CD4-positive, alpha-beta memory T cell (primary cell): ENCODE measurements at places on chromosomes 2 and 18.

DNA sequence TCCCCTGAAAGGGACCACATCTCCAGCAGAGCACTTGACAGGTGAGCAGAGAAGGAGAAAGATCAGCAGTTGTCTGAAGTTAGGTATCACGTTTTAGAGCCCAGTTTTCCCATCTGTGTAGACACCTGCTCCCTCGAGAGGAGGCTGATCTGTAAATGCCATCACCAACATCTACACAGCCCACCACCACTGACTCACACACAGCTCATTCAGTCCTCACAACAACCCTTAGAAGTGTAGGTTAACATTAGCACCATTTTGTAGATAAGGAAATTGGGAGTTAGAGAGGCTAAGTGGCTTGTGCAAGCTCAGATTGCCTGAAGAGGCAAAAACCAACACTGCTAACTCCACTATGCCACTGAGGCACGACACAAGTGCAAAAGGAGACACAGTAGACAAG, 37.2 kb upstream of the STAT1 start:
- no peak for DNase-seq

GRCh38 chr2:236014408-236015131, 153.6 kb downstream of the GBX2 start:
- DNase-seq = no peak

DNA sequence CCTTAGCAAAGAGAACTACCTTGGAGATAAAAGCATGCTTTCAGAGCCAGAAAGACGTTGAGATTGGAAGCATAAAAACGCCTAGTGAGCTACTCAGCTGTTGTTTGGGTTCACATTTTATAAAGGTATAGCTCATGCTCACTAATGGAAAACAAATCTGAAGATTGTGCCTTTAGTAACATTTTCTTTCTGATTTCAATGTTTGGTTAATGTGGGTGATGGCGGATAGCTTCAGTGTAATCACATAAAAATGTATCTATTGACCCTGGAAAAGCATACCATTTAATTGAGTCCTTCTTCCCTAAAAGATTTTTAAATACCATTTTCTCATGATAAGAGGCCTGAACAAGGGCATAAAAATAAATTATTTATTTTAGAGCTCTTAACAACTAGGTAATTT, 73.4 kb downstream of the DTNA start:
- no peak for DNase-seq

DNA sequence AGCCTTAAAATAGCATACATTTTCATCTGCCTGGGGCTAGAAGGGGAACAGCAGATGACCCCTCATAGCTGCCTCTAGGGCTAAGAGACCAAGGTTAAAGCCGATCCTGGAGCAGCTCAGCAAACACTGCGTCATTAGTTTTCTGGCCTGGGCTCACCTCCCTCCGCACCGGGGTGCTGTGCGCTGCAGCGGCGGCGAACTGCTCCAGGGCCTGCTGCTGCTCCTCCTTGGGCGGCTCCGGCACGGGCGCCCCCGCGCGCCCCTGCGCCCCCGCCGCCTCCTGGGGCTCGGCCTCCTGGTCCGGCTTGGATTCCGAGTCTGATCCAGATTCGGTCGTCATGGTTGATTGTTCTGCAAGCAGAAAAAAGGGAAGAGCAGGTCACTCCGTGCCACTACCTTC, 55.0 kb downstream of the EPB41L3 start:
- DNase-seq = no peak

GRCh38 chr2:9008951-9009664, 5.6 kb upstream of the MBOAT2 start:
- DNase-seq = no peak

DNA sequence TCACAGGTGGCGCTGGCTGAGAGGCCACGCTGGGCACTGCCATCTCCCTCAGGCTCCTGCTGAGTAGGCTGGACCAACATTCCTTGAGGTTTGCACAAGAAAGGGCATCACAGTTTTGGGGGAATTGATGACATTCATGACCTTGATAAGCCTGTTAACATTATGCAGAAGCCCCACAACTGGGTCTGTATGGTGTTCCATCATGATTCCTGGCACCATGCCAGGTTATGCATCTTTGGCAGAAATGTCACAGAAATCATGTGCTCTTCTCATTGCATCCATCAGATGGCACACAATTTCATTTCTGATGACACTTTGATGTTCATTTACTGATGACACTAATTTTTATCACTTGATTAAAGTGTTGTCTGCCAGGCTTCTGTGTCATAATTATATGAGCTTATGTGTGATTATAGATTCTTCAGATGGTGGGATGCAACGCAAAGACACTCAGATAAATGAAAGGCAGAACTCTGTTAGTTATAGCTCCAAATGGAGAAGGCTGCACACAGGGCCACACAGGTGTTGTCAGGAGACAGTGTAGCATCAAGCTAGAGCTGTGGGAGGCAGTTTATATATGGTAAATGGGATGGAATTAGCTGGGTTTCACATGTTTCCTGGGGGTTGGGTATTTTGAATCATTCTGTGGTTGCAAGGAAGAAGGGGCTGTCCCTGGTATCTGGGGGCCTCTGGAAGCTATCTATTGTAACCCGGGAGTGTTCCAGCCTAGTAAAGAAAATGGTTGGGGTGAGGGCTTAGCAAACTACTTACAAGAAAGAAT, 191.3 kb downstream of the SLC39A10 start:
- DNase-seq = no peak

DNA sequence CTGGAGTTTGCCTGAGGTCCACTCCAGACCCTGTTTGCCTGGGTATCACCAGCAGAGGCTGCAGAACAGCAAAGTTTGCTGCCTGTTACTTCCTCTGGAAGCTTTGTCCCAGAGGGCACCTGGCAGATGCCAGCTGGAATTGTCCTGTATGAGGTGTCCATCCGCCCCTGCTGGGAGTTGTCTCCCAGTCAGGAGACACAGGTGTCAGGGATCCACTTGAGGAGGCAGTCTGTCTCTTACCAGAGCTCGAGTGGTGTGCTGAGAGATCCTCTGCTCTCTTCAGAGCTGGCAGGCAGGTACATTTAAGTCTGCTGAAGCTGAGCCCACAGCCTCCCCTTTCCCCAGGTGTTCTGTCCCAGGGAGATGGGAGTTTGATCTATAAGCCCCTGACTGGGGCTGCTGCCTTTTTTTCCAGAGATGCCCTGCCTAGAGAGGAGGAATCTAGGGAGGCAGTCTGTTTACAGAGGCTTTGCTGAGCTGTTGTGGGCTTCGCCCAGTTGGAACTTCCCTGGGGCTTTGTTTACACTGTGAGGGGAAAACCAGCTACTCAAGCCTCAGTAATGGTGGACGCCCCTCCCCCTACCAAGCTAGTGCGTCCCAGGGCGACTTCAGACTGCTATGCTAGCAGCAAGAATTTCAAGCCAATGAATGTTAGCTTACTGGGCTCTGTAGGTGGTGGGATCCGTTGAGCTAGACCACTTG, 34.7 kb downstream of the TFPI start:
- no peak for DNase-seq

GRCh38 chr2:118179445-118179844, 91.2 kb downstream of the INSIG2 start:
- DNase-seq = no peak

DNA sequence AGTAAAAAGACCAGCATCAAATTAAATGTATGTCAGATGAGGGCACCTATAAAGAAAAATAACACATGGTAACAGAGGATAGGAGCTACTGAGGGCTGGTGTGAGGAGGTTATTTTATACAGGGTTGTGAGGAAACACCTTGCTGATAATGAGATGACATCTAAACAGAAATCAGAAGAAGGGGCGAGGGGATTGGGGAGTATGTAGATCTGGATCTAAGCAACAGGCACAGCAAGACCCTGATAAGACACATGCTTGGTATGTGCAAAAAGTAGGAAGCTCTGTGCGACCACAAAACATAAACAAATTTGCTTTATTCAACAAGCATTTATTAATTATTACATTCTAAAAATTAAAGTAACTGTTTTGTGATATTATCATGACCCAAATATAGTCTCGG, 295.4 kb downstream of the ZEB2 start:
- no peak for DNase-seq

- DNase-seq = no peak
Measured at GRCh38 chr2:84891355-84892010, 10.6 kb upstream of the TRABD2A start.

- no peak for DNase-seq
Measured at GRCh38 chr2:74496997-74497776, 2.2 kb downstream of the LBX2 start.

- no peak for DNase-seq
Measured at GRCh38 chr2:26687801-26688200, 4.7 kb upstream of the KCNK3 start.

DNA sequence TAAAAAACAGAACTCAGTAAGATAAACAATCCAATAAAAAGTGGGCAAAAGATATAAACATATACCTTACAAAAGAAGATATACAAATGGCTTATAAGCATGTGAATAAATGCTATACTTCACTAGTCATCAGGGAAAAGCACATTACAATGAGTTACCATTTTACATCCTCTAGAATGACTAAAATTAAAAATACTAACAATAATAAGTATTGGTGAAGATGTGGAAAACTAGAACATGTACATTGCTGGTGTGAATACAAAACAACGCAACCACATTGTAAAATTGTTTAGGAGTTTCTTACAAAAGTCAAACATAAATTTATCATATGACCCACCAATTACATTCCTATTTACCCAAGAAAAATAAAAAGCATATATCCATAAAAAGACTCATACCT, 80.1 kb downstream of the SPIRE1 start:
- DNase-seq = no peak

GRCh38 chr2:168633200-168633599, 169.2 kb upstream of the NOSTRIN start:
- no peak for DNase-seq
